HTR-8/SVneo (cell line): ENCODE measurements at places on chromosomes 5 and 9.

DNA sequence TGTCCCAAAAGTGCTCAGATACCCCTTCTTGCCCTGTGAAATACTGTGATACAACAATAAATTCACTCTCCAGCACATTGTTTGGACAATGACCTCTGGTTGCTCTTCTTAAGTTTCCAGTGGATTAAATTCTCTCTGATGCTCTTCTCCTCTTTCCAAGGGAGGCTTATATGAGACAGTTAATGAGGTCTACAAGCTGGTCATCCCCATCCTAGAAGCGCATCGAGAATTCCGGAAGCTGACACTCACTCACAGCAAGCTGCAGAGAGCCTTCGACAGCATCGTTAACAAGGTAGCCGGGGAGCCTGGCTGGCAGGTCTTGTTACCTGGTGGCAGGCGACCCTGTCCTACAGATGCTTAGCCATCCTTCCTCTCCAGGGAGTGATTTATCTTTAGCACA, 226.5 kb downstream of the DOCK8 start:
- no peak for DNase-seq

DNA sequence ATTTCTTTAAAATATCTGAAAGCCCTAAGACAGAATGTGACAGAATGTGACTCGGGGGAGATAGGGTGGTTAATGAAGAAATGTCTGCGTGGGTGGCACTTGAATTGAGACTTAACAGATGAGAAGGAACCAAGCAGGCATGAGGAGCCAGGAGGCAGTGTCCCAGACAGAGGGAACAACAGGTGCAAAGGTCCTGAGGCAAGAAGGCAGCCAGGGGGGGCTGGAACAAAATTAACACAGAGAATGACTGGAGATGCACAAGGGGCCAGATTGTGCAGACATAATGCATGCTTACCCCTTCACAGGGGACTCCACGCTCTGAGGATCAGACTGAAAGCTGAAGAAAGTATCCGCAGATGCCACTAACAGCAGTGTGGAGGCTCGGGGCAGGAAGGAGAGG, 1.7 kb downstream of the LMAN2 start:
- DNase-seq: no peak

- DNase-seq: no peak
These were observed 60.3 kb upstream of the MAP3K1 start for GRCh38 chr5:56755036-56755555.

- DNase-seq: no peak
These were observed 58.1 kb downstream of the TLE1 start for GRCh38 chr9:81631218-81631745.

GRCh38 chr5:149049371-149049781, 13.5 kb downstream of the SH3TC2 start:
- no peak for DNase-seq

GRCh38 chr9:99134893-99135341, 30.0 kb downstream of the TGFBR1 start:
- DNase-seq: no peak

DNA sequence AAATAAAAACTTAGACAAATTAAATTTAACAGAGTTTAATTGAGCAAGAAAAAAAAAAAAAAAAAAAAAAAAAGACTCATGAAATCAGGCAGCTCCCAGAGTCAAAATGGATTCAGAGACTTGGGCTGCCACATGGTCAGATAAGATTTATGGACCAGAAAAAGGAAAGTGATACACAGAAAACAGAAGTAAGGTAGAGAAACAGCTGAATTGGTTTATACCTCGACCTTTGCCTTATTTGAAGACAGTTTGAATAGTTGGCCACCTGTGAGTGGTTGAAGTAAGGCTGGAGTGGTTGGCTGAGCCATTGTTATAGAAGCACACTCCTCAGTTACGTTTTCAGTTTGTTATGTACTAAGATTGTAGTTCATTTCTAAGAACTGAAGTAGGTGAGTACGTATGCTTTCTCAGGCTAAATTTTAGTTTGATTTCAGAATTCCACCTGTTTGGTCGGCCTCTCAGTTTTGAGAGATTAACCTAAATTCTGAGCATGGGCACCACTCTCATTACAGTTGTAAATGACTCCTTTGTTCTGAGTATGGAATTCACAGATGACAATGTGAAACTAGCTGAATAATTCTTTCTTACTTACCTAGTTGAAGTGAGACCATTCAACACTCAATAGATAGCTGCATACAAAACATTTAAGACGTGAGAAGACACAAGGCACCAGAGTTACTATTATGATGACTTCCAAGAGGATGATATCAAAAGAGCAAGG, 149.0 kb downstream of the AOPEP start:
- DNase-seq: no peak

- no peak for DNase-seq
These were observed 46.3 kb upstream of the GLIS3 start for GRCh38 chr9:4346131-4346530.

DNA sequence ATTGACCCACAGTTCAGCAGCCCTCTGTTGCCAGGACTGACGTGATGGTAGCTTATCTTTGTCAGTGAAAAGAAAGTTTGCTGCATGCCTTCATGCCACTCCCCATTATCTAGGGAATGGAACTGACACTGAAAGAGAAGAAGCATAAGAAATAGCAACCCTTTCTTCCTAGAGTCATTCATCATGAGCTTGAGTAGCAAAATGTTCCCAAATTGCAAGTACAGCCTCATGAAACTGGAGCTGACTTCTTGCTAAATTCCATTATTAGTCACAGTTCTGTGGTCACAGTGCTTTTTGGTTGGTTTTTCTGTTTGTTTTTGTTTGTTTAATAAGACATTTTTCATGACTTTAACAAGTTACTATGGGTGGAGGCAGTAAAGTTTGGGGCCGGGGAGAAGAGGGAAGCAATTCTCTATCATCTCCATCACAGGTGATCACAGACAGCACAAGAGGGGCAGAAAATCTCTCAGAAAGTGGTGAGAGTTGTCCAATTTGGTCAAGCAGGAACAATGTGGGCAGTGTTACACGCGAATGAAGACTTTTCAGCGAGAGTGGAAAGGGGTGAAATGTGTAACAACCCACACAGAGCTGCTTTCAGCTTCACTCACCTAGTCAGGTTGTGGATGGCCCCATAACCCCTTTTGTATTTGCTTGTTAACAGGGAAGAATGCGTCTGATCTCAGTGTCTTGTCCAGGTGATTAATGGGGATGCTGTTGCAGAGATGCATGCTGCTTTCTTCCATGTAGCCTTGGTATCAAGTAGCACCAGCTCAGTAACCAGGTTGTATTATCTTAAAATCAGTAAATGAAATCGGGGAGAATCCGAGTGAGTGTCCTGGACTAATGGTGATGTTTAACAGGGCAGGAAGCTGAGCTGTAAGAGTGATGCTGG, 440.4 kb downstream of the DMRT2 start:
- DNase-seq: no peak

DNA sequence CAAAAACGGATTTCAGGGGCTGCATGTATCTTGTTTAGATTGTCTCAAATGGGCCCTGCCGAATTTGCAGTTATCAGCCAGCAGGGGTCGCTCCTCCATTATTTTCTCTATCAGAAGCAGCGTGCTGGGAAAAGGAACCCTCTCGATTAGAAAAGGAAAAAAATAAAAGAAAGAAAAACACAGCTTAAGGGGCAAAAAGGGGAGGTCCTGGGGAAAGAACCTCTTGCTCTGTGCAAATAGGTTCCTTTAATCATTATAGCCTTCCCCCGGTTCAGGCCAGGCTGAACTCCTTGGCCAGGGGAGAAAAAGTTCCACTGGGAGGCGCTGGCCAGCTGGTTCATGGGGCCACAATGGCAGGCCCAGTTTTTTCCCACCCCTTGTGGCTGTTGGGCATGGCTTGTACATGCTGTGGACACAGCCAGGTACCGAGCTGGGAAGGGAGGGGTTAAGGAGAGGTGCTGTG, 25.0 kb upstream of the CAPSL start:
- DNase-seq: no peak

DNA sequence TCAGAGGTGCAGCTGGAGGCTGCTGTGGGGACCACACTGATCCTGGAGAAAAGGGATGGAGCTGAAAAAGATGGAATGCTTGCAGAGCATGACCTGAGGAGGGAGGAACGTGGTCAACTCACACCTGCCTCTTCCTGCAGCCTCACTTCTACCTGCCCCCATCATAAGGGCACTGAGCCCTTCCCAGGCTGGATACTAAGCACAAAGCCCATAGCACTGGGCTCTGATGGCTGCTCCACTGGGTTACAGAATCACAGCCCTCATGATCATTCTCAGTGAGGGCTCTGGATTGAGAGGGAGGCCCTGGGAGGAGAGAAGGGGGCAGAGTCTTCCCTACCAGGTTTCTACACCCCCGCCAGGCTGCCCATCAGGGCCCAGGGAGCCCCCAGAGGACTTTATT, 5.9 kb upstream of the SLC6A7 start:
- no peak for DNase-seq

DNA sequence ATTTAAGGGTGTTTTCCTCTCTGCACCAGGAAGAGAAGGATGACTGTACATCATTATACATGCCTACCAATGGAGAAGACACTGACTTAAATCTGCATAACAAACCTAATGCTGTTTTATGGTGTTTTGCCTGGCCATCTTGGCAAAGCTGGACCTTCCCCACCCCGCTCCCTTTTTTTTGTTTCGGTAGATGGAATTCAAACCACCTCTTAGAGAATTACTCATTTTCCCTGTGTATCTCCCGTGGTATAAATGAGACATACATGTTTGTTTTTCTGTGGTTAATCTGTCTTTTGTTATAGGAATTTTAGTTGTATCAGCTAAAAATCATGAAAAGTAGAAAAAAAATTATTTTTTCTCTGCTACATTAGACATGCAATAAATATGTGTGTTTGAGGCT, 28.8 kb downstream of the IL12B start:
- no peak for DNase-seq

GRCh38 chr9:121268598-121268850, 562 bp downstream of the GSN start:
- no peak for DNase-seq

DNA sequence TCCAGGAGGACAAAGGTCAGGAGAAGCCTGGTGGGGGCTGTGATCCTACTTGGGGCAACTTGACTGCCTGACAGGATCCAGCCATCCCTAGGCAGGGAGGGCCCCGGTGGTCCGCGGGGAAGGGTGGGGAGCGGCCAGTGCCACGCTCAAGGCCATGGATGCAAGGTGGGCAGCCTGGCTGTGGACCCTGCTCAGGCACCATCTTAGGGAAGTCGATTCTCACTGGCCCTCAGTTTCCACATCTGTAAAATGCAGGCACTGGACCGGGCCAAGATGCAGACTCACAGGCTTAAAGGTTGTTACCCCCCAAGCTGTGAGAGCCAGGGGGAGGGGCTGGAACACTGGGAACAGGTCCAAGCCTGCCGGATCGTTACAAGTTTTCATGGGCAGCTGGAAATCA, 8.7 kb upstream of the DOLPP1 start:
- no peak for DNase-seq

GRCh38 chr9:137273611-137274320, 3.8 kb upstream of the TOR4A start:
- DNase-seq: no peak

DNA sequence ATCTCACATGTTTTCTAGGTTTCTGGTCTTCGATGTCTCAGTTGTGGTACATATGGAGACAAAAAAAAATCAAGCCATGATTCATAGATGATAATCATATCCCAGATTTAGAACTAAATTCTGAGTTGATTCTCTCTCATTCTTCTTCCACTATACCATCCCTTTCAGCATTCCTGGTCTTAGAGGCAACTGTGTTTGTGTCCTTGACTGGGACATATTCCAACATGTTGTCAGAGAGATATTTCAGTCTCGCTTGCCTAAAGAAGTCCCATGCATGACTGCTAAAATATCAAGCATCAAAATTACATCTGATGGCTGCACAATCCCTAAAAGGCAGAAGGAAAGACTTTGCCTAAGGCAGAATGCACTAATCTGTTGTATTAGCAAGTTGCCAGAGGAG, 236.6 kb downstream of the PSAT1 start:
- no peak for DNase-seq

DNA sequence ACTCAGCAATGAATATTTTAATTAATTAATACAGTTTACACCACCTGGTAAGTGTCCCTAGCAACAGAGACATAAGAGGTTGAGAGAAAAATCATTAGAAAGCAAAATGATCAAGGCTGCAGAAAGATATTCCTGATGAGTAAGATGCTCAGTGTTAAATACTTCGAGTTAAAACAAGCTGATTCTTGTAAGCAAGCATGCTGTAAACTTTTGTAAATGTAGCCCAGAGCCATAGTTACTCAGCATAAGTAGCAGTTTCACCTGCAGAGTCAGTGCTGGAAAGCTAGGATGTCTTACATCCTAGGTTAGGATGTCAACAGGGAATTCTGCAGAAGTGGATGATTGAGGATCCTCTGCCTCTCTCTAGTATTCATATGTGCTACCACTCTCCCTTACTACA, 4.2 kb downstream of the PRKACG start:
- no peak for DNase-seq

DNA sequence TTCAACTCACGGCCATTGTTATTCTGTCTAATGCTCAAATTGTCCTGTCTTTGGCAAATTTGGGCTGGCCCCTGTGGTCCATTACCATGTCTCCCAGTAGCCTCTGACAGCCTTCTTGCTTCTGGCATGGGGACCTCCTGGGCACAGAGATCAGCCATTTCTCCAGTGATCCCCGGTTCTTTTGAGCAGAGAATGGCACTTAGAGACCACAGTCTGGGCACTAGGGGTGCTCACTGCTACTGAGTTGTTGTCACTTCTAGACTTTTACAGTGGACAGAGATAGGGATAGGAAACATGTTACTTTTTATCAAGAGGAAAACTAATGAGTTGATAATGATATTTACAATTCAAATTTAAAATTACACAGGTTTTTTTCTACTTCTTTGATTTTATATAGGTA, 47.6 kb upstream of the BARHL1 start:
- no peak for DNase-seq

DNA sequence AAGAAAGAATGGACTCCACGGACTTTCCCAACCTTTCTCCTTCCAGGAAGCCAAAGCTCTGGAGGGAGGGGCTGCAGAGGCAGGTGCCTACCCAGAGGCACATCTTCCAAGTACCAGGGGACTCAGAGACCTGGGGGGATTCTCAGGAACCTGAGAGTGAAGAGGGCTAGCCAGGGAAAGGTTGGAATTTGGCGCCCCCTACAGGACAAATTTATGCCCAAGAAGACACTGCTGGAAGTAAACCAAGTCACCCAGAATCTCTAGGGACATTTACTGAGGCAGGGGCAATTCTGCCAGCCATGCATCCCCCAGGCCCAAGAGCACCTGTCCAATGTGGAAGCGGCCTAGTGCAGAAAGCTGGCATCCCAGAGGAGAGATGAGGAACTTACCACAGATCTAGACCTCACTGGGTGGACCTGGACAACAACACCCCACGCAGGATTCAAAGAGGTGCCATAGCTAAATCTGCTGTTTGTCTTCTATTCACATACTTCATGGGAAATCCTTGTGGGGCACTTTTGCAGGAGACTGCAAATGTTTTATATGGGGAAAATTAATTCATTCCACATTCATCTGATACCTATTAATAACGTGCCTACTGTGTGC, 25.9 kb upstream of the IDNK start:
- peak; percentile 25 for DNase-seq
